SW 1271 (cell line): ENCODE measurements at places on chromosomes 5 and 9.
A peak's percentile ranks its signal among the peaks of the same experiment; 100 is the strongest.

DNA sequence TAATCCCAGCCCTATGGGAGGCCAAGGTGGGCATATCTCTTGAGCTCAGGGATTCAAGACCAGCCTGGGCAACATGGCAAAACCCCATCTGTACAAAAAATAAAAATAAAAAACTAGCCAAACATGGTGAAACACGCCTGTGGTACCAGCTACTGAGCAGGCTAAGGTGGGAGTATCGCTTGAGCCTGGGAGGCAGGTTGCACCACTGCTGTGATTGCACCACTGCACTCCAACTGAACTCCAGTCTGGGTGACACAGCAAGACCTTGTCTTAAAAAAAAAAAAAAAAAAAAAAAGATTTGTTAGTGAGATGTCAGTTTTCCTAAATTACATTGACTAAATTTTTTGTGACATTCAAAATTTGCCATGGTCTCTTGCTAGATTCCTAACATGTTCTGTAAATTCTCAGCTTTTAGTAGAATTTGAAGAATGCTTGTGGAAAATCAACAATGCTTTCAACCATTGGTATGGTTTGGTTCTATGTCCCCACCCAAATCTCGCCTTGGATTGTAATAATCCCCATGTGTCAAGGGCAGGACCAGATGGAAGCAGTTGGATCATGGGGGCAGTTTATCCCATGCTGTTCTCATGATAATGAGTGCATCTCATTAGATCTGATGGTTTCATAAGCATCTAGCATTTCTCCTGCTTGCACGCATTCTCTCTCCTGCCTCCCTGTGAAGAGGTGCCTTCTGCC is 236.1 kb downstream of the ARRDC3 start:
- no peak for DNase-seq

DNA sequence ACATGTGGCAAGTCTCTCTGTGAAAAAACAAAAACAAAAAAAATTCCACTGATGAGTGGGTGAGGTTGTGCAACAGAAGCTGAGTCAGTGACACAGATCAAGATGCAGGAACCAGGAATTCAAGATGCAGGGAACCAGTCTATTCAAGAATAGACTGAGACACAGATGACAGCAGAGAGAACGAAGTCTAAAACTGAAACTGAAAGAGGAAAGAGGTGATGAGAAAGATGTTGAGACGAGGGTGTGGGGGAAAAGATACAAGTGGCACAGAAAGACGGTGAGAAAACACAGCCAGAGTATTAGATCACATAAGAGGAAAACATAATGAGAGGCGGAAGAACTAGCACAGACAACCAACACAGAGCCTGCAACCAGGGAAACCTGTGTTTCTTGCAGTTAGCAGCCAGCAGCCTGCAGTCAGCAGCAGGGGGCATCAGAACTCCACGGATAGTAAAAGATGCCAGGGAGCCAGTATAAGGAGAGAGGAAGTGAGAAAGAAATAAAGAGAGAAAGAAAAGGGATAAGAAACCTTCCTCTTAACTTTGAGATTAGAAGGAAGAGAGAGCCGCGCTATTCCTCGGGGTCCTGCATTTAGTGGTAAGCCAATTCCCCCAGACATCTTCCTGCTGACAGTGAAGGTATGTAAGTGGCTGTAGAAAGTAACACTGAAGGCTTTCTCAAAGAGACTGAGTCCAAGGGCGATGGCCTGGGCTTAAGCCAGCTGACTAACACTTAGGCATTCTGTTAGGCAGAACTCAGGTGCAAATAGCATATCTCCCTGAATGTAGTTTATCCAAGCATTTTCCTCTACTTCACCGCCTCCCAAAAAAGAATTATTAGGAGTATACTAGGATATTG is 79.0 kb downstream of the TLR4 start:
- DNase-seq = peak; percentile 18

DNA sequence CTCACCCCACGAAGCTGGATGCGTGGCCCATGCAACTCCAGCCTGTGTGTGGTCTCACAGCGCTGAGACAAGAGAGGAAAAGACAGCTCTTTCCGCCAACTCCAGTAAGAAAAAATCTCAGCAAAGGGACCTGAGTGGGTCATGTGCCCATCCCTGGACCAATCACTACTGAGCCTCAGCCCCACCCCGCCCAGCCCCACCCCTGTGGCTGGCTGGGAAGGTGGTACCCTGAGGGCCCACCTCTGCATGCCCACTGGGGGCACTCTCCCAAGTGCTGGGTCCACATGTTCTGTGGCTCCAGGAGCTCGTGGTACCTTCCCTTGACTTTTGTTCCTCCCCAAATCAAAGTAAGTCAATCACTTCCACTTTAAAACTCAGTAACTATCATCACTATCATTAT is 105.1 kb upstream of the SMIM23 start:
- DNase-seq = no peak

- DNase-seq = no peak
These were observed 20.2 kb downstream of the TEK start for GRCh38 chr9:27129221-27129620.

GRCh38 chr9:104861397-104861796 is 66.6 kb downstream of the ABCA1 start:
- DNase-seq = no peak

DNA sequence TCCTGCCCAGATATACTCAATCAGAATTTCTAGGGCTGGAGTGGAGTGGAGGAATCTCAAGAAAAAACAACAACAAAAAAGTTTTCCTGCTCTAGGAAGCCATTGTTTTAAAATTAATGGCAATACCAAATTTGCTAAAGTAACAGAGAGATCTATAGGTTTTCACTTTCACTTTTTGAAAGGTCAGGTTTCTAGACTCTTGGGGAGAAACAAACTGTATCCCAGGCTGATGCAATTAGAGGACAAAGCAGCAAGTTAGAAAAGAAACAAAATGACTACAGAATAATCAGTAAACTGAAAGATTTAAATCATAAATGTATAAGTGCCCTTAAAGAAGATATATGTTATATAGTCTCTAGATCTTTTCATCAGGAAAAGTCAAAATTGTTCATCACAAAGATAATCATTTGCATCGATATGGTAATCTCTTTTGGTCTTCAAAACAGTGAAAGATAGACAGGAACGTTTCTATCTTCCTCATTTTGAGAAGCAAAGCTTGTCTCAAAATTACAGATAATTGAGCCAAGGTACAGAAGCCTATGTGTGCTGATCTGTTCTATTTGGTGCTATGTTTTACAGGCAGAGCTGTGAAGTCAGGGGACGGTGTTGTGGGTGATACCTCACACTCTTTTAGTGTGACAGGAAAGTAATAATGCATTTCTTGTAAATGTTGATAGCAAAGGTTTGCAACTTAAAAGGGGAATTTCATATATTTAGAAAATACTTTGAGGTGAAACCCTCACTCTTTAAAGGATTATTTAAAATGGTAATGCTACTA is 1746.6 kb upstream of the C9orf72 start:
- no peak for DNase-seq

GRCh38 chr5:35082530-35082929 is 34.8 kb upstream of the AGXT2 start:
- DNase-seq = no peak

DNA sequence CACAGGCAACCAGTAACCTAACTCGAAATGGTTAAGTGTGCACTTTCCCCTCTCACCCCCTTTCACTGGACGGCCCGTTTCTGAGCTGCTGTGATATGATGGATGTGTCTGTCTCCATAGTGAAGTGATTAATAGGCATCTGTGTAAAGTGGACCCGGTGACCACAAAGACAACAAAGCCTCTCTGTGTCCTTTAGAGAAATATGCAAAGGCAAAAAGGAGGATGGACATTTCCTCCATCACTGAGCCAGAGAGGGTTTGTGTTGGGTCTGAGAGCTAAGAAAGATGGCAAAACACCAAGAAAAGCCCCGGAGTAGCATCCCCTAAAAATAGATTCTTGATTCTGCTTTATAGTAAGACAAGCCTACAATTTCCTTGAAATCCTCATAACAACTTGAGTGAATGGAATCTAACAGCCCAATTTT is 120.6 kb downstream of the SEMA6A start:
- no peak for DNase-seq

DNA sequence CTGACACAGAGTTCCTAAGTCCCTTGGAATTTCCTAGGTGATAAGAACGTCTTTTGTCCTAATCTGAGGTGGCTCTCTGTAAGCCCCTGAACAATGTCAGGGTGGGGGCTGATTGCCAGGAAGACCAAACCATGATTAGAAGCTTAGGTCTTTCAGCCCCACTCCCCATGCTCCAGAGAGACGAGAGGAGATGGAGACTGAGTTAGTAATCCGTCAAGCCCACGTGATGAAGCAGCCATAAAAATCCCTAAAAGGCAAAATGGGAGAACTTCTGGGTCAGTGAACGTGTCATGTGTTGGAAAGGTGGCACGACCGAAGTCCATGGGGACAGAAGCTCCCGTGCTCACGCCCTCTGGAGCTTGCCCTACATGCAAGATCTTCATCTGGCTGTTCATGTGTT is 85.6 kb downstream of the RAD23B start:
- DNase-seq = no peak

- DNase-seq = no peak
These were observed 433.9 kb downstream of the DNAH5 start for GRCh38 chr5:13510616-13511015.

- DNase-seq = no peak
These were observed 103.3 kb upstream of the NFIB start for GRCh38 chr9:14417237-14417636.

GRCh38 chr5:73908395-73908794 is 282.4 kb downstream of the ARHGEF28 start:
- no peak for DNase-seq

GRCh38 chr5:160423099-160423498 is 1.4 kb downstream of the PTTG1 start:
- no peak for DNase-seq

DNA sequence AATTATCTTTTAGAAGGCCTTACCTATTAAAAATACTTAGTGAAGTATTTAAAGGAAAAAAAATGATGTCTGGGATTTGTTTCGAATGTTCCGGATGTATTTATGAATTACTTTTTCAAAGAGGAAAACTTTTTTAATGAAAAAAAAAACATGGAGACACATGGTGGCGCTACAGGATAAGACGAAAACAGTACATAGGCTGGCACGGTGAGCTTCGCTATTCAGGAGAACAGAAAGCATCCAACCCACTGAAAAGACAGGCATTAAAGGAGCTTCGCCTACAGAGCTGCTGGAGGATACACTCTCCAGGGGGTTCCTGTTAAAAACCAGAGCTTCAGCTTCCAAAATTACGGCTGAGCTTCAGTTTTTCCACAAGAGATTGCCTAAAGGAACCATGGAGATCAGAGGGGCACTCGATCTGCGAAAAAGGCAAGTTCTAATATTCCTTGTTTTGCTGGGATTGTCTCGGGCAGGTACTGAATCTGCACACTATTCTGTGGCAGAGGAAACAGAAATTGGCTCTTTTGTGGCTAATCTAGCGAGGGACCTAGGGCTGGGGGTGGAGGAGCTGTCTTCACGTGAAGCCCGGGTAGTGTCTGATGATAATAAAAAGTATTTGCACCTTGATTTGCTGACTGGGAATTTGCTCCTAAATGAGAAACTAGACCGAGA is at the start of gene PCDHB14:
Gene PCDHB14, plus strand, starts transcription at position 232 of the 672 bp plus-strand sequence. Its CDS starts 163 bp downstream, at position 395.
- DNase-seq = peak; percentile 54

DNA sequence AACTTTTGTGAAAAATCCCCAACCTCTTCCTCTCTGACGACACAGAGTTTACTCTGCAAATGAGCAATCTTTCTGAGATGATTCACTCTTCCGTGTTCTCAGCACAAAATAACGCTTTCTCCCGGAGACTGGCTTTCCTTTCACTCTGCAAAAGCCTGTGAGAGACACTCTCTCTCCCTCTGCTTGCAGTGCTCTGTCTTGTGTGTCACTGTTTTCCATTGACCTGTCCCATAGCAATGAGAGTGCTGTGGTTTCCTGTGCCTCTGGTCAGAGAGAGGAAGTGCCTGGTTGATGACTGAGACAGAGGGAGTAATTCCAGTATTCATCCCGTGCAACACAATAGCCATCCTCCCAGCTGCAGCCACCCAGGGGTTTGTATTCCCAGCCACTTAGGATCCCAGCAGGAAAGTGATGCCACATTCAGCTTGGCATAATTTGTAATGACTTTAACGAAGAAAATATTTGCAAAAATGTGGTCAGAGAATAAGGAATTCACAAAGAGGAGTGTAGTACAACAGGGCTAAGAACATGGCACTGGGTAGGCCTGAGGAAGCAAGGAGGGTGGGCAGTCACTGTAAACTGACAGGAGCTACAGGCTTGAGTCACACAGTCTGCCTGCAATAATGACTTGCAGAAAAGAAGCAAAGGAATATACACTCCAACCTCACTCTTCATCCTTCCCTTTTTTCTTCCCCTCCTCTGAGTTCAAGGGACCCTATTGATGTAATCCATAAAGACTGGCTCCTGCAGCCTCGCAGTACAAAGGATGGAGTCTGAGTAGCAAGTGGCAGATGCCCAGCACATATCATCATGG is 463.5 kb upstream of the RGMB start:
- DNase-seq = peak; percentile 99

DNA sequence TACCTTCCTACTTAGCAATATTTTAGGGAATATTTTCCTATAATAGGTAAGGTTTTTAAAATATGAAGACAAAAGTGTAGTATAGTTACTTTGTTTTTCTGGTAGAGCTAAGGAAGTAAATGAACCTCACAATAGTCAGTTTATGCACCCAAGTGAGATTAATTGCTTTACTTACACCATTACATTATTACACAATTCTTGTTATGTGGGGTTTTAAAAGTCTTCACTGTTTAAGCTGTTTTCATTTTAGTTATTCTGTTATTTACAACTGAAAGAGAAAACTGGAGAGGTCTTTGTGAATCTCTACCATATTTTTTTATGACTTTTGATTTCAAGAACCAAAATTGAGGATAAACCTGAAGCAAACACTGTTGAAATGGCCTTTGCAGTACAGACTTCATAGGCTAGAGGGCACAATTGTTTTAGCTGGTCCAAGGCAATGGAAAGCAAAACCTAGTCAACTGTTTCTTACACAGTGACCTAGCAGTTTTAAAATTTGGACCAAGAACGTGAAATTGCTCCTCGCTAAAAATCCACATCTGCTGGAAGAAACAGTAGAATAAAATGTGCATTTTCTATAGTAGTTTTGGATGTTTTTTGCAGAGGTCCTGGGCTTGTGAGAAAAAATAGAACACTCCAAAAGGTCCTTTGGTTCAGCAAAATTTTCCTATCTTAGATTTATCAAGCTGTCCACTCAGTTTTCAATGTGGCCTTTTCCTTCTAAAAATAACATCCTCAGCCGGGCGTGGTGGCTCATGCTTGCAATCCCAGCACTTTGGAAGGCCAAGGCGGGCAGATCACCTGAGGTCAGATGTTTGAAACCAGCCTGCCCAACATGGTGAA is 66.4 kb upstream of the FER start:
- peak; percentile 73 for DNase-seq
